Activated CD4-positive, alpha-beta T cell treated with anti-CD3 and anti-CD28 coated beads, Interleukin-2, amount 50 U/mL, for 48 hours (primary cell): ENCODE measurements at places on chromosomes 1 and 21.

DNA sequence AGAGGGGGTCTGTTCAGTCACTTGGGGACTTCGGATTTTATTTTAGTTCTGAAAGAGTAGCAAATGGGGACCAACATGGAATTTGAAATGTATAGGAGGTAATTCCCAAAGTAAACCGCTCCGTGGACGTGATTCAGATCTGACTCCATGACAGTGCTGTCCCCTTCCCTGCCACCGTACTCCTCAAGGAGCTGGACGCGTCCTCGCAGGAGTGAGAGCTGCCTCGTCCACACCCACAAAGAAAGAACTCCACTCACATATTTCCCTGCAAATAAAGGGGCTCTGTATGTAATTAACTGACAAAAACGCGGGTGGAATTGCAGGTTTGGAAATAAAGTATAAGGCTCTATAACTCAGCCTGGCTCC, 183.6 kb downstream of the ETS2 start:
- no peak for DNase-seq

DNA sequence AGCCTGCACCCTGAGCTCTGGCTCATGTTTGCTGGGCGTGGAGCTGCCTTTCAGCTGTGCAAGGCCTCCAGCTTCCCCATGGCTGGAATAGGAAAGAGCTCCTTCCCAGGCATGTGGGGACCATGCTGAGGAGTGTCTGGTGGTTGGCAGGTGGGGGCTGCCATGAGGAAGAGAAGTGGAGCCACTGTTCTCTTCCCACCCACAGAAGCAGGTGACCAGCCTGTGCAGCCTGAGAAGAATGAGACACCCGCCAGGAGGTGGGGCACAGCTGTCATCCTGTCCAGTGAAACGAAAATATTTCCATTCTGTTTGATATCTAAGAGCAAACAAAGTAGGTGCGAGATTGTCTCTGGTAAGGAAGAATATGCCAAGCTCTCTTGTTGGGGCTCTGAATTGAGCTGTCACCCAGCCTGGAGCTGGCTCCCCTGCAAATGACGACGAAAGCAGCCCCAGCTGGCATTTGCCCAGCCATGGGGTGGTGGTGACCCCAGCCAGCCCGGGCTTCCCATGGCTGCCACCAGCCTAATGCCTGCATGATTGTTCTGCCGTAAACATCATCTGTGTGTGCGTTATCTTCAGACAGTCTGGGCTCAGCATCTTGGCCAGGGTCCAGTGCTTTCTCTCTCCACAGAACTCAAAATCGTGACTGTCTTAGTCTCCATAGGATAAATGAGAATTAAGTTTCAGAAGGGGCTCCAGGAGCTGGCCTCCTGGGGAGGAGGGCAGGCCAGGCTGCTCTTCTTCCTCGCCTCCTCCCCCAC, 429.8 kb upstream of the VAMP3 start:
- DNase-seq = no peak

DNA sequence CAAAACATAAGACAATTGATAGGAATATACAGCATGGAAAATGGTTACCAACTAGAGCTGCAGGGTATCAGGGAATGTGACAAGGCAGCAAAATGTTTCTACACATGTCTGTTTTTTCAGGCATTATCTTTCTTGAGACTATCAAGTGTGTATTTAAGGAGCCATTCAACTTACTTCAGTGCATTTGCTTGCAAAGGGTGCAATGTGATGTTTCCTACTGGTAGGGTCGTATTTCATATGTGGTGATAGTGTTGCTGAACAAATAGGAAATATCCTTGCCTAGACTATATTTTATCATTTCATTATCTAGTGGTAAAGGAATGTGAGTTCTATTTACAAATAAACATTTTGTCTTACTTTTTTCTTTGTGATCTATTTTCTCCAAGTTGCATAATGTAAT, 42.4 kb downstream of the PTPRC start:
- no peak for DNase-seq

DNA sequence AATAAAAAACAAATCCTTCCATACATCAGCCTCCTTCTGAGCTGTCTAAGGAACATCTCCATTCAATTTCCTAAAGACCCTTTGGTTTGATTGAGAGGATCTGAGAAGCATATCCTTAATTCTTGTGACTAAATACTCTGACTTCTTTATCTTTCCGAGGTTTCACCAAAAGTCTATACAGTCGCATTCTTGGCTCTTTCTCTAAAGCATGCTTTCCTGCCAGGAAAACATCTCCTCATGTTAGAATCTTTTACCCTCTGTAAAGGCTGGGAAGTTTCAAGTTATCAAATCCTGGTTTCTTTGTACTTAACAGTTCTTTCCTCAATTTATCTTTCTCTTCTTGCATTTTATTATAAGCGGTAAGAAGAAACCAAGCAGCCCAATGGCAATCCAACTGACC, 630.4 kb downstream of the PTPRC start:
- DNase-seq = no peak

DNA sequence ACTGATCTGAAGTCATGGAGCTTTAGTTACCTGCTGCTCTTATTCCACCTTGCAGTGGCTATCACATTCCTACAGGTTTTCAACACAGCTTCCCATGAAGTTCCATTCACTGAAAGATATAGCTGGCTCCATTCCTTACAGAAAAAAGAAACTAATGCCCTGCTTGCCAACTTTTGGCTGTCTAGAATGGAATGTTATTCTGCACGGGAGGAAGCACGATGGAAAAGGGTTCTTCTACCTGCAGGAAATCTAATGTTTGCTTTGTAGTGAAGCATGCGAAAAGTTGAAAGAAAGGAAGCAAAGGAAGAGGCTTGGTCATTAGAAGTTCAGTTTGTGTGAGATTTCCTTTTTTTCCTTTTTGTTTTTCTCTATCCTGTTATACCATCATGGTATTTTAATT, 32.6 kb downstream of the GIPC2 start:
- no peak for DNase-seq

GRCh38 chr1:185733818-185734735, at the start of gene HMCN1:
HMCN1 (plus strand) TSS chr1:185734391; CDS start chr1:185734780, 389 bp downstream.
- peak; percentile 23 for DNase-seq

- DNase-seq = no peak
Measured at GRCh38 chr1:50419907-50420677, 3.2 kb downstream of the DMRTA2 start.

GRCh38 chr21:36120304-36120888, 14.5 kb upstream of the CBR3 start:
- no peak for DNase-seq

GRCh38 chr1:15171271-15171908, 17.8 kb downstream of the TMEM51 start:
- no peak for DNase-seq

- no peak for DNase-seq
Measured at GRCh38 chr1:245528258-245528635, 373.5 kb downstream of the KIF26B start.

- no peak for DNase-seq
Measured at GRCh38 chr1:211684791-211685190, 9.4 kb upstream of the NEK2 start.

- DNase-seq = no peak
Measured at GRCh38 chr21:44035244-44035643, 23.1 kb downstream of the TRAPPC10 start.

DNA sequence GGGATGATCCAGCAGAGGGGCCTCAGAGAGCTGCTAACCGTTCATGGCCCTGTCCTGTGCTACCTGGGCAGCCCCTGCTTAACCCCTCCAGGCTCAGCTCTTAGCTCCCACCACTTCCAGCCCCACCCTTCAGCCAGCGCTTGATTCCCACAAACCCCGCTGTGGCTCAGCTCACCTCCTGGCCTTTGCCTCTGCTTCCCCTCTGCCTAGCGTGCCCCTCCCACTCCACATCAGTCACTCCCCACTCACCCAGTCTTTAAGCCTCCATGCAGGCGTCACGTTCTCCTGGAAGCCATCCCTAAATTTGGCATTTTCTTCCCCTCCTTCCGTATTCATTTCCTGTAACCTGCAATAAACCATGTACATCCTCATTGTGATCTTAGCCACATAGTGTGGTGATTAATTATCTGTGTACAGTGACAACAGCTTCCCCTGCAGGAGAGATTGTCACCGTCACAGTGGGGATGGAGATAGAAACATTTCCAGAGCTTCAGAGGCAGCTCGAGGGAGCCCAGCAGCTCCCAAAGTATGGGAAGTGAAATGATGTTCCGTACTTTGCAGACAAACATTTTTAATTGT, 65.5 kb downstream of the EPHB2 start:
- no peak for DNase-seq
